Stimulated activated CD4-positive, alpha-beta T cell treated with anti-CD3 and anti-CD28 coated beads, TNF-alpha, amount 100 ng/mL, for 1 hour (primary cell): ENCODE measurements at places on chromosomes 2 and 18.

GRCh38 chr18:78159397-78159796 is 820.2 kb upstream of the SALL3 start:
- DNase-seq, result no peak

DNA sequence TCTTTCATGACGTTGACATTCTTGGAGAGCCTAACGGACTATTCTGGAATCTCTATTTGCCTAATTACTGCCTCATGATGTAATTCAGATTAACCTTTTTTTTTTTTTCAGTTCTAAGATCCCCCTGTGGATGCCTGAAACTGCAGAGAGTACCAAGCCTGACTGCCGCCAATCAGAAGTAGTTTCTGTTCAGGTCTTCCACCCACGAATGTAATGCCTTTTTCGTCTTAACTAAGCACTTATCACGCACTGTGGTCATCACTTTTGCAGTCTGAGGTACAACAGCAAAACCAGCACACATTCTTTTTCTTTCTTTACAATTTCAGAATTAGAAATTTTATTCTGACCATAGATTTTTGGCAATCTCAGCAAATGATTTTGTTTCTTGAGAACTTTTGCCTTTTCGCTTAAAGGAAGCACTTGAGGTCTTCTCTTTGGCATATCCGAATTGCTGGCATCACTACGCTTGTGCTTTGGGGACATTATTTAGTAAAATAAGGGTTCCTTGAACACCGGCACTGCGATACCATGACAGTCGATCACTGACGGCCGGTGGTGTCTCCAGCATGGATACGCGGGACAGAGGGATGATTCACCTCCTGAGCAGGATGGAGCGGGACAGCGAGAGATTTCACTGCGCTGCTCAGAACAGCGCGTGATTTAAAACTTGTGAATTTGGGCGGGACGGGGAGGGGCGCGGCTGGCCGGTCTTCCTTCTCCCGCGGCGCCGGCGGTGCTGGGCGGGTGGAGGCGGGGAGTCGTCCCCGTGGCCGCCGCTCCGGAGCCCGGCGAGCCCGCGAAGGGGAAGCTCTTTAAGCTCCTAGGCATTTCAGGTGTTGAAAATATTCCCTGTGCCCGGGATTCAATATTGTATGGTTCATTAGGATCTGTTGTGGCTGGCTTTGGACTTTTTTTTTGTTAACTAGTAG is 32.0 kb upstream of the GPR55 start:
- DNase-seq, result no peak

- no peak for DNase-seq
Measured at GRCh38 chr18:67219821-67220220, 296.7 kb downstream of the DSEL start.

- no peak for DNase-seq
Measured at GRCh38 chr2:1370461-1370860, 42.8 kb upstream of the TPO start.

DNA sequence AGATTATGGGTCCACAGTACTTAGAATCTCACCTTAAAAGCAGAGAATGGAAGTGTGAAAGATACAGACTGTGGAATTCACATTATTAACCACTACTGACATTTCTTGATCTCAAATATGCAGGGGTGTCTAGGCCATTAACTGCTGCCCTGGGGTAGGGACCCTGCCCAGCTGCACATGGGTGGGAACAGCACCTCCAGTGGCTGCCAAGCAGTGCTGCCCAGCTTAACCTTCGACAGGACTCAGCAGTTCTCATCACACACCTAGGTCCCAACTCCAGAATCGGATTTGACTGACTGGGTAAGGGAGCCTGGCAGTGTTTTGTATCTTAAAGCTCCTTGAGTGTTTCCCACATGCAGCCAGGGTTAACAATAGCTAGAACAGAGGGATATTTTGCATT is 14.9 kb downstream of the ERFE start:
- no peak for DNase-seq

GRCh38 chr2:108171657-108172056 is 68.1 kb upstream of the SULT1C3 start:
- no peak for DNase-seq

DNA sequence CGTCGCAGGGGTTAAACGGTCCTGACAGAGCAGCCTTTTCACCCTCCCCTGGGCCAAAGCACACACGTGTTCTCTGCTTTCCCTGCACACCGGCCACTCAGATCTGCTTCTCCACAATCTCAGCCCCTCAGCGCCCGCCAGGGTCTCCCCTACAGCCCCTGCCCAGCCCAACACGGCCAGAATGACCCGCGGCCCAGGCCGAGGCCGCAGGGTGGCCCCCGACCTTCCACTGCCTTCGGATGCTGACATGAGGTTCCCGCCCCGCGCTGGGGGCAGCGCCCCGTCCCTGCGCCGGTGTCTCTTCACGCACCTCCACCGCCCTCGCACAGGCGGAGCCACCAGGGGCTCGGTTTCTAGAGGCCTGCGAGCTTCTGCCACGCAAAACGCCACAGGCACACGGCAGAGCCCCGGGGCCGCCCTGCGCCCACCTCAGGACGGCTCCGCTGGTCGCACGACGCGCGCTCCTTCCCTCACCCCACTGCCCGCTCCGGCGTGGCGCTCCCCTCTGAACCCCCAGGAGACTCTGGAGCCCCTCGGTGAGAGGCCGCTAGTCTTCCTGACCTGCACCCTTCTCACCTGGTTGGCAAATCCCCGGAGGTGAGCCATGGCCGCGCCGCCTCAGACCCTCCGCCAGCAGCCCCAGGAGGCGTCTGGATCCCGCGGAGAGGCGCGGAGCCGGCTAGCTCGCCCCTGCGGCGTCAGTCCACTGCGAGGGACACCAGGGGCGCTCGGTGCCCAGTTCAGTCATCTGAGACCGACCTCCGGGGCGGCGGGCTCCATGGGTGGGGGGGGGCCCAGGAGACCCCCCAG is 749 bp downstream of the STK25 start:
- DNase-seq, result no peak

DNA sequence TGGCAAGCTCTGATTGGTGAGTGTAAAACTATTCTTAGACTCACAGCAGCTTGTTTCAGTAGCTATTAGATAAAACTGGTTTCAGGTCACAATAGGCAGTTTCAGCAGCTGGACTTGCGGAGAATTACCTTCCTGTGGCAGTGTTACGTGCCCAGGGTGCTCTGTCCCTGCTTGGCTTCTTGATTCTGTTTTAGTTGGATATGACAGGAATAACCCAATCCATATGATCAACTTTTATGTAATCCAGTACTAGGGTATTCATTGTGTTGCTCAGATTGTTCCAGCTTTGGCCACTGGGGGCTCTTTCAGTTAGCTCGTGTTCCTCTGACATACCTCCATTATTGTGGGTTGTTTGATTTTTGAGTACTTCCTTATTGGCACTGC is 43.1 kb downstream of the INPP4A start:
- no peak for DNase-seq

DNA sequence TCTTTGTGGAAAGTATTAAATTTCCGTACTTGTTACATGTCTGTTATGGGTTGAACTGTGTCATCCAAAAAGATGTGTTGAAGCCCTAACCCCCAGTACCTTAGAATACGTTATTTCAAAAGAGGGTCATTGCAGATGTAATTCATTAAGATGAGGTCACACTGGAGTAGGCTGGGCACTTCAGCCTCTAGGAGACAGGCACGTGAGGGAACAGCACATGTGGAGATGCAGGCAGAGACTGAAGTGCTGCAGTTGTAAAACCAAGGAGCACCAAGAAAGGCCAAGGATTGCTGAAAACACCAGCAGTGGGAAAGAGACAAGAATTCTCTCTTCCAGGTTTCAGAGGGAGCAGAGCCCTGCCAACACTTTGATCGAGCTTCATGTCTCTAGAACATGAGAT is 4.6 kb upstream of the RHBDD1 start:
- DNase-seq, result no peak

- no peak for DNase-seq
Measured at GRCh38 chr2:229980431-229981184, 58.3 kb downstream of the FBXO36 start.

DNA sequence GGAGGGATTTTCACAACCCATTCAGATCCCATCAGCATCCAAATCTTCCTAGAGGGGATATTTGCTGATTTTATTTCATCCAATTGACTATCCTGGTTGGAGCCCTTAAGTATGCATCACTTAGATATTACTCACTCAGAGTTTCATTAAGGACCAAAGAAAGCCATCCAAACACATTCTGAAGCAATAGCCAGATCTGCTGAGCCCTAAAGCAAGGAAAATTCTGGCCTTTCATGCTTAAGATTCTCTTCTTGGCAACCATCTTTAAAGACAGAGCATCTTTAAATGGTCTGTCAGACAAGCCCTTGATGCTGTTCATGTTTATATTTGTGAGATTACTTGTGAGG is 40.9 kb upstream of the C1D start:
- no peak for DNase-seq

GRCh38 chr2:215698566-215698965 is 262.7 kb upstream of the FN1 start:
- no peak for DNase-seq

DNA sequence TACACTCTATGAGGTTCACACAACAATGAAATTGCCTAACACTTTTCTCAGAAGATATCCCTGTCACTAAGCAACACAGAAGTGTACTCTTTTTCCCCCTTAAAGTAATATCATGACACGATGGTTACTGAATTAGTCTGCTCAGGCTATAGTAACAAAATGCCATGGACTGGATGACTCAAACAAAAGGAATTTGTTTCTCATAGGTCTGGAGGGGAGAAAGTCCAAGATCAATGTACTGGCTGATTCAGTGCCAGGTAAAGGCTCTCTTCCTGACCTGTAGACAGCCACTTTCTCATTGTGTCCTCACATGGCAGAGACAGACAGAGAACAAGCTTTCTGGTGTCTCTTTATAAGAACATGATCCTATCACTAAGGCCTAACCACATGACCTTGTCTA is 211.9 kb downstream of the RBM43 start:
- DNase-seq, result no peak

DNA sequence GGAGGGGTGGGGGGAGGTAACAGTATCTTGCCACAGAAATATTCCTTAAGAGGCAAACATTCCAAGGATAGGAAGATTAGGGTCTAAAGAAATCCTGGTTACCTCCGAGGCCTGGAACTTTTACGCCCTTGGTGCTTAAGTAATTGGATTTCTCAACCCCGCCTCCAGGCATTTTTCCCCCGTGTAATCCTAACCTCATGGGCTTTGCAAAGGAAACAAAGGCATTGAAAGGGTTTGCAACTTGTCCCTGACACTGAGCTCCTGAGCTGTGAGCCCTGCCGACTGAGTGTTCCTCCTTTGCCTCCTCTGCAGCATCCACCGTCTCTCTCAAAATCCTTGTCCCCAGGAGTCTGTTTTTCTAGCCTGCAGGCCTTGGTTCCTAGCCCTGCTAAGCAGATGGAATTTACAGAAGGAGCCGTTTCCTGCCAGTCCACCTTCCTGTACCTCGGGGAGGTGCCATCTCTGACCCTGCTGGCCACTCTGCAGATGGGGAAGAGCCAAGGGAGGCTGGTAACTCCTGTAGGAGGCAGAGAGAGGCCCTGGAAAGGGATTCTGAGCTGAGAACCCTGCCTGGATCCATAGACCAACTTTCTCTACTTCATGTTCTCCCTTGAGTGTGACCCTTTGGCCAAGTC is 24.2 kb downstream of the TET3 start:
- DNase-seq, result no peak

DNA sequence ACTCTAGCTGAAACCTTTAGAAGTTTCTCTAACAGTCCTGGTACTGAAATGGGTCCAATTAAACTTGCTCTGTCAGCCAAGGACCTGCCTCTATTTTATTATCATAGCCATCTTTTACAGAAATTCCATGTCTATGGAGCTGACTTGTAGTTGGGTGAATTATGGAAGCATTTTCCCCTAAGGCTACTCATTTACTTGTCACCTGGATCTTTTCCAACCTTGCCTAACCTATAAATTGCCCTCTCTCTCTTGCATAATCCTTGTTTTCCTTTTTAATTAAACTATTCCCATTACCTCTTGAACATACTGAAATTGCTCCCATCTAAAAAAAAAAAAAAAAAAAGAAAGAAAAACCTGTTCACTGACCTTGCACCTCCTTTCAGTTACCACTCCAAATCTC is 74.6 kb upstream of the DOK6 start:
- no peak for DNase-seq

DNA sequence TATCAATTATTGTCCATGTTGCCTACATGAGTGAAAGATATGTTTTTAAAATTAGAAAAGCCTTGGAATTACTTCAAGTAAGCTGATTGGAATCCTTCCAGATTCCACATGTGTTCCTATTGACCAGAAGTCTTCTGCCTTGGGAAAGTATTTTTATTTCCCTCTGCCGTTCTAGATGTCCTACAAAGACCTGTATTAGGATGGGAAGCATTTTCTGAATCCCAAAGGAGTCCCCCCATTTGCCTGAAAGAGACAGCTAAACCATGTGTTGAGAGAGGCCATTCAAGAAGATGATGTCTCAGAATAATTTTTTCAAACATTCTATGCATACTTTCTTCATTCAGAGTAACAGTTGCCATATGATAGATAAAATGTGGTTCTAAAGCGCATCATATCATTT is 19.0 kb upstream of the MYO1B start:
- no peak for DNase-seq

- no peak for DNase-seq
Measured at GRCh38 chr2:148812306-148812705, 62.7 kb upstream of the KIF5C start.

GRCh38 chr18:72848503-72849237 is 19.1 kb downstream of the NETO1 start:
- no peak for DNase-seq

GRCh38 chr2:194380011-194380410 is 1277.0 kb upstream of the SLC39A10 start:
- no peak for DNase-seq

- DNase-seq, result no peak
Measured at GRCh38 chr18:42155024-42155423, 200.0 kb downstream of the PIK3C3 start.

DNA sequence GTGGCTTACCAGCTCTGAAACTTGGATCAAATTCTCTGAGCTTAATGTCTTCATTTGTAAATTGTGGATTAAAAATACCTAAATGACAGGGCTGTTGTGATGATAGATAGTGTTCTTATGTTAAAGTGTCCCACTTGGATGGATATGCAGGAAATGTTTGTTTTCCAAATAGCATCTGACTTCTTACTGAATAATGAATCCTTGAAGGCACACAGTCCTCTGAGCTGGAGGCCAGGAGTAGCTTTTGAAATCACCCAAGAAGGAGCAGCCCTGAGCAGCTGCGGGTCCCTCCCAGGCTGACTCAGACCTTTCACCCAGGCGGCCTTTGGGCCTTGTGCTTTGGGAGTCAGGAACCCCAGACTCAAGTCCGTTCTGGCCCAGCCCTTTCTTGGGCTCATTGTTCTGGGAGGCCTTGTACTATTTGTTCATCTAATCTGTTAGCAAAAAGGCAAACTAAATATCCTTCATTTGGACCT is 173.0 kb upstream of the GATA6 start:
- DNase-seq, result no peak

DNA sequence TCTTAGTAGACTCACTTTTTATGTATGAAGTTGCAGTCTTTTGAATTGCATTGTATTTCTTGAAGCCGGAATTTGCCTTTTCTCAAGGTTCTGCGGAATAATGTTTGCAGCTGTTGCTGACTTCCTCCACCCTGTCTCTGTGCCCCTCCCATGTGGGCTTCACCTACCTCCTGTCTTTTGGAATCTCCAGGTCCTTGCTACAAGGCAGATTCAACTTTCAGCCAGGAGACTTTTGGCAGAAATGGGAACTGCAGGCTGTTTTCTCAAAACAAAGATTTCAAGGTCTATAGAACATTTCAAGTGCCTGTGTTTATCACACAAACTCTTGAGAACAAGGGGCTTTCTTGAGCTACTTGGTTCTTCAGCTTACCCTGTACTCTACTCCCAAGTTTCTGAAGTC is 25.6 kb downstream of the ZNF236 start:
- no peak for DNase-seq

GRCh38 chr2:88942798-88943197 is 251.3 kb downstream of the RPIA start:
- DNase-seq, result no peak

GRCh38 chr2:68839260-68839833 is 31.9 kb downstream of the BMP10 start:
- DNase-seq, result no peak
